MCF 10A (cell line): ENCODE measurements at places on chromosomes 2 and 18.
A peak's percentile ranks its signal among the peaks of the same experiment; 100 is the strongest.

DNA sequence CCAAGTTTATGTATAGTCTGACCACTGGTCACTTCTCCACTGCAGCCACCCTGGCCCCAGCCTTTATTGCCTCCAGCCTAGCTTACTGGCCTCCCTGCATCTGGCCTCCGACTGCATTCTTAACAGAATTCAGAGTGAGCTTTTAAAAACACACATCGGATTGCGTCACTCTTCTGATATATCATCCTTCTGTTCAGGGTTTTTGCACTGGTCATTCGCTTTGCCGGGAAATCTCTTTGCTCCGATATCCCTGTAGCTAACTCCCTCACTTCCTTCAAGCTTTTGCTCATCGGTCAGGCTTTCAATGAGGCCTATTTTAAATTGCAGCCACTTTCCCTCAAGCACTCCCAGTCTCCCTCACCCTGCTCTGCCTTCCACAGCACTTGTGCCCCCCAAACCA, 101.6 kb upstream of the DLX2 start:
- no peak for DNase-seq

- DNase-seq = no peak
Observed at GRCh38 chr2:1626271-1626681, 118.0 kb downstream of the PXDN start.

- peak; percentile 84 for DNase-seq
Observed at GRCh38 chr2:218229851-218230250, 12.9 kb downstream of the ARPC2 start.

GRCh38 chr2:237345891-237346640, 67.9 kb downstream of the COL6A3 start:
- DNase-seq = peak; percentile 28

GRCh38 chr2:230990899-230991150, 5.1 kb upstream of the SPATA3 start:
- no peak for DNase-seq

DNA sequence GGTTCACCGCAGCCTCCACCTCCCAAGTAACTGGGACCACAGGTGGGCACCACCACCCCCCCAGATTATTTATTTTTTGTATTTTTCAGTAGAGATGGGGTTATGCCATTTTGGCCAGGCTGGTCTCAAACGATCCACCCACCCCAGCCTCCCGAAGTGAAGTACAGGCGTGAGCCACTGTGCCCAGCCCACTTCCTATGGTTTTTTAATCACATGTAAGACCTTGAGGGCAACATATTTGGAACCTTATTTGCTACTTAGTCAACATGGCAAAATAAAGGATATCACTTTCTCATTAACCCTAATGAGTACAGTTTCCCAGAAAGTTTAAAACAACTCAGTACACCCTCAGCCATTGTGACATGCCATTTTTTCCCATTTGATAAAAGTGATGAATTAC, 64.7 kb downstream of the EIF5B start:
- no peak for DNase-seq

DNA sequence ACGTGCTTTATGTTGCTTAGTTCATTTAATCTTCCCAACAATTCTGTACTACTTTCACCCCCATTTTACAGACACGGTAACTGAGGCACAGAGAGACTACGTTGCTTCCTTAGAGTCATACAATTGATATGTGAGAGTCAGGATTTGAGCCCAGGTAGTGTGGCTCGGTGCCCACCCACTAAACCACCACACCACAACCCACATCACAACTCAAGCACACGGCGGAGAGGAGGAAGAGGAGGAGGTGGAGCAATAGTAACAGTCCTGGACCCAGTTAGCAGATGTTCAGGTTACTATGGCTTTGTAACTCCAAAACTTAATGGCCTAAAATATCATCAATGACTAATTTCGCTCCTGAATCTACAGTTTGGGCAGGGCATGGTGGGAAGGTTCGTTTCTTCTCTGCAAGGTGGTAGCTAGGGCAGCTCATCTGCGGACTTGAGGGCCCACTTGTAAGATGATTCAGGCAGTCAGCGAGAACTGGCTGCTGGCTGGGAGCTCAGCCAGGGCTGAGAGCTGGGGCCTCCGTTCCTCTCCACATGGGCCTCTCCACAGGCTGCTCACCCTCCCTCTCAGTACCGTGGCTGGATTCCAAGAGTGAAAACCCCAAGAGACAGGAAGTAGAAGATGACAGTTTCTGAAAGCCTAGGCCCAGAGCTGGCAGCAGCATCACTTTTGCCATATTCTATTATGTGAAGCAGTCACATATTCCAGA, 167.1 kb downstream of the ZFP36L2 start:
- peak; percentile 98 for DNase-seq

DNA sequence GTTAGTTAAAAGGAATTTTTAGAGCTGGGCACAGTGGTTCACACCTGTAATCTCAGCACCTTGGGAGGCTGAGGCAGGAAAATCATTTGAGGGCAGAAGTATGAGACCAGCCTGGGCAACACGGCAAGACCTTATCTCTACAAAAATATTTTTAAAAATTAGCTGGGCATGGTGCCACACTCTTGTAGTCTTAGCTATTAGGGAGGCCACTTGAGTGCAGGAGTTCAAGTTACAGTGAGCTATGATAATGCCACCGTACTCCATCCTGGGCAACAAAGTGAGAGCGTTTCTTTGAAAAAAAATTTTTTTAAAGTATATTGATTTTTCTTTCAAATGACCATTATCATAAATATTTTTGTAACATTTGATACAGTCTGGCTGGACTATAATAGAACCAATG, 93.6 kb upstream of the FAM117B start:
- DNase-seq = no peak

GRCh38 chr2:31331156-31331555, 83.4 kb downstream of the XDH start:
- DNase-seq = no peak

- no peak for DNase-seq
Observed at GRCh38 chr2:17083902-17084301, 418.3 kb upstream of the CYRIA start.

DNA sequence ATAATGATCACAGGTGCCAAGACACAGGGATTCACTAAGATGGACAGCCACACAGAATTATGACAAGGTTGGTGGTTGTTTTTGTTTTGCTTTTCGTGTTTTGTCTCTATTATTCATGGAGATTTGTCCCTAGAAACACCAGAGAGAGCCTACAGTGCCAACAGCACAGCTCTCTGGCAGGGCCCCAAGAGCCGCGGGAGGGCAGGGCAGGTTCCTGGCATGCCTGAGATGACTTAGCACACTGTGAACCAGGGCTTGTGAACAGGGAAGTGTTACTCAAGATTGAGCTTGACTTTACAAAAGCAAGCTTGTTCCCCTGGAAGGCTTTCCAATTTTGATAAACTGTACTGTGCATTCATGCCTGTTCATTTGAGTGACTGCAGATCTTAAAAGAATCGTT, 437.4 kb upstream of the SALL3 start:
- peak; percentile 1 for DNase-seq

DNA sequence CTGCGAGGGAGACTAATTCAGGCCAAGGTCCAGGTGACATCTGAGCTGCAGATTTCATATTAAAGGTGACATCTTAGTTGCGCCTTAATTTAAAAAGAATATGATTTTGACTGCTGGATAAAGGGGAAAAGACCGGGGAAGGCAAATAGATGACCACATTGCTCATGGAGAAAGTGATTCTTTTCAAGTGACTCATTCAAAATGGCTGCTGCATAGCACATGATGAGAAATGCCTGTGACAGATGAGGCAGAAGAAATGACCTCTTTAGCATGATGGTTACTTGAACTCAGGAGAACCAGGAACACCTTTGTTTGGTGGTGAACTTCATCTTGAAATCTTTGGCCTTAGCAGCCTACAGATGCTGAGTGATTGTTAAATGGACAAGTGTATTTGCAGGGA, 385.8 kb upstream of the TRIB2 start:
- no peak for DNase-seq

- DNase-seq = no peak
Observed at GRCh38 chr2:197556456-197556855, 40.6 kb downstream of the MOB4 start.

GRCh38 chr18:79447703-79448367, 52.1 kb downstream of the NFATC1 start:
- DNase-seq = no peak

GRCh38 chr2:45265336-45265735, 256.1 kb upstream of the SIX2 start:
- no peak for DNase-seq

DNA sequence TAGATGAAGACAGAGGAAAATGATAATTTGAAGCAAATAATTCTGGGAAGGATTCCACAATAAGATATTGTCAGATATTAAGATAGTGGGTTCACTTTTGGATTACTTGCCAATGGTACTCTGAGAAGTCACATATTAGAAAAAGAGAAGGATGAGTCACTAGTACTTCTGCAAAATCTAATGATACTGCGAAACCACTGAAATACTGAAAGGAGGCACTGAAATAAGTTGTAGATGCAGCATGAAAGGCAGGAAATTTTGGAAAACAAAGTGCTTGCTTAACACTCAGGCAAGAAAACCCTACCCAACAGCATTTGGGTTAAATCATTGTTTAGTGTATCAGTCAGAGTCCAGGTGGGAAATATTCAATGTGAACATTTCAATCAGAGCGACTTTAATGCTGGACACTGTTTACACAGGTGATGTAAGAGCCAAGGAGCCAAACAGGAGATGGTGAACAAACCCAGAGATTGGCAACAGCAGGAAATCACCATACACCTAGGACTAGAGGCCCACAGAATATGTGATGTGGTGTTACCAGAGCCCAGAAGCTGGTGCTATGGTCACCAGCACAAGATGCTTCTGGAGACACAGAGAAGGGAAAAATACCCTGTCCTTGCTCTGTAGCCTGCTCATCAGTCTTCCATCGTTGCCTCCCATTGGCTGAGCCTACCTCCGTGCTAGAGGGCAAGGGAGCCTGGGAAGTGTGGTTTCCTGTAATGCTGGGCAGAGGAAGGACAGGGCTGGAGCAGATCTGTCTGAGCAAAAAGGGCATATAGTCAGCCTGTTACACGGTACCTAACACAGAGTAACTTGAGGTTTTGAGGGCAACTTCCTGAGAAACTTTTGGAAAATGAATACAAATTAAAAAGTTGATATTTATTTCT, 204.7 kb upstream of the ITGA4 start:
- DNase-seq = no peak

- no peak for DNase-seq
Observed at GRCh38 chr2:32926708-32927084, 20.1 kb upstream of the LTBP1 start.

DNA sequence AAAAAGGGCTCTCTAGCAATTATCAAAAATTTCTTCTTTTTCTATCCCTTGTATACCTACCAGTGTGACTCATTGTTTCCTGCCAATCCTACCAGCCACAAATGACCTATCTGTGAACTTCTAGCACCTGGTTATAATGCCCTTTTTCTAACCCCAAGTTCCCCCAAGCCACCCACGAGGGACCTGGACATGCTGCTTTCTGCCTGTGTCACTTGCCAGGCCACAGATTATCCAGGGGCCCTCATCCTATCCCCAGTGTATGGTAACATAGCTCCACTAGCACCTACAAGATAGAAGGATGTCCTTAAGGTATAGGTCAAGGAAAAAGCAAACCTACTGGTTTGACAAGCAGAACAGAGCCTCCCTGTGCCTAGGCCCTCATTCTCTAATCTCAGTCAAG, 26.8 kb downstream of the AAK1 start:
- DNase-seq = peak; percentile 39

DNA sequence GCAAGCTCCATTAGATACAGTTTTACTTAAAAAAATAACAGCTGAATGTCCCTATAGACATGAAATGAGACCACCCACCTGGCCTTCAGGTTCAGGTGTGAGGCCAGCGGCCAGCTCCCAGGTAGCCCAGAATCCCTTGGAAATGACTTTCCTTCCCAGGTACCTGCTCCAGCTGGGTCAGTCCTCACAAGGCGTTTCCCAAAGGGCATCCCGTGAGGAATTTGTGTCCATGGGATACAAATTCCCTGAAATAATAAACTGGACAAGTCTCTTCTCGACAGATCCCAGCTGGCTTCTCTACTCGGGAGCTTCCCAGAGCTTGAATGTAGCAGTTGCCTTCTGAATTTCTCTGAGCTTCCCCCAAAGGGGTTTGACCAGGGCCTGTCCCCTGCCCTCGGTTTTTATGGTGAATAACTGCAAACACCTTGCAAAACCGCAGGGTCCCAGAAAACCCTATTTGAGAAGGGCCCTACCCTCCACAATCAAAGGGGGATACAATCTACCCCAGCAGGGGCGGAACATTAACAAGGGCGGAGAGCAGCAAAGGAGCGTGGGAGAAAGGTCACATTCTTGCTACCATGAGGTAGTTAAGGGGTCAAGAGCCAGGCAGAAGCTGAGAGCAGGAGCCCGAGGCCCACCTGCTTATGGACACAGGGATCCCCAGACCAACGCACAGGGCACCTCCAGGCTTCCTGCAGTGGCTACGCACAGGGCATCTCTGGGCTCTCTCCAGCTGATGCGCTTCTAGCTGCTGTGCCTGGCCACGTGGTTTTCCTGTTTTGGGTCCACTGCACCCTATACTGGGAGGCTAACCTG, 107.7 kb downstream of the HDAC4 start:
- DNase-seq = no peak

- DNase-seq = no peak
Observed at GRCh38 chr2:135132314-135132713, 80.2 kb downstream of the RAB3GAP1 start.

DNA sequence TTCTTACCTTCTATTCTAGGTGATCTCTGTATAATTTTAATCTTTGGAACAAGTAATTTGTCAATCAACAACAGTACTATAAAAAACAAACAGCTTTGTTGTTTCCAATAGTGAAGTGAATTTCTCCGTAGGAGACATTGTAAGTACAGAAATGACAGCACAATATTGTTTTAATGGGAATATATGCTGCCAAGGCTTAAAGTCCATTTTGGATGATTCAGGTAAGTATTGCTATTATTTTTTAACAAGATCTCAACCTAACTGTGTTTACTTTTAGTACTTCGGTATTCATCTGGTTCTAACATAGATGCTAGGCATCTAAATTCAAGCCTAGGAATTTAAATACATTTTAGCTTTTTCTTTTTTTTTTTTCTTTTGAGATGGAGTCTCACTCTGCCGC, 105.8 kb downstream of the MEP1B start:
- DNase-seq = no peak

- no peak for DNase-seq
Observed at GRCh38 chr2:20164061-20164733, 60.7 kb downstream of the SDC1 start.

GRCh38 chr2:15919716-15920434, 20.5 kb upstream of the MYCN start:
- peak; percentile 36 for DNase-seq

DNA sequence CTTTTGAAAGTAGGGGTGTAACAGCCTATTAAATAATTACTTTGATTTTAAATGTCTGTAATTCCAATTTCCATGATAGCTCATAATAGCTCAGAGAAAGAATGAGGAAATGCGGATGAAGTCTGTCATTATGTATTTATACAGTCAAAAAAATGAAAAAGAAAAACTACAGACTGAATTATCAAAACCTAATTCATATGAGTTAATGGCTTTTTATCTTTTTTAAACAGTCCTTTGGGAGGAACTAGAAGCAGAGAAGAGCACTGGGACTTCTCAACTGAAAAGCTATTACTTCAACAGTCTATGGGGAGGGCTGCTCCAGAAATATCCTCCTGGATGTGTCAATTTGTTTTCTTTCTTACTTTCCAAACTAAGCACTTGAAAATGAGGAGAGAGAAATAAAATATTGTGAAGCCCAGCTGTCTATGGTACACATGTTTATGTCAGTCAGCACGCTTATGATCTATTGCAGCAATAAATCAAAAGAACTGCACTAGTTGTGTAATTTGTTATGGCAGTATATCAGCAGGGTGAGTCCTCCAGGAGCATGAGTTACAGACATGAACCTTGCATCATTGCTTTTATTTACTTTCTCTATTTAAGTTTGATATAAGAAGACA, 1550.2 kb downstream of the LRP1B start:
- DNase-seq = no peak

- no peak for DNase-seq
Observed at GRCh38 chr2:234267534-234267933, 217.0 kb downstream of the SPP2 start.
